SK-N-SH (cell line): ENCODE measurements at places on chromosomes 13 and 19. TPM values are rescaled to one million over a fixed set of nuclear protein-coding genes. Genes with fewer than 3 reads are reported as not detected.

The CYP2S1 gene
- polyA plus RNA-seq: 0.50 and 0.67 TPM in 2 replicates

The B3GNT3 gene
- polyA plus RNA-seq: not detected in 2 replicates

The NXNL1 gene
- polyA plus RNA-seq: not detected in 2 replicates

The C13orf46 gene
- polyA plus RNA-seq: 0.96 and 1.7 TPM in 2 replicates

The CYP4F2 gene
- polyA plus RNA-seq: 0.11 TPM in 1 of 2 replicates, not detected in the other

The NLRP4 gene
- polyA plus RNA-seq: 0.02 and 0.03 TPM in 2 replicates

The SYCN gene
- not detected in 2 replicates for polyA plus RNA-seq

GRCh38 chr13:69373747-69374425 lies 733.7 kb upstream of the ATXN8OS start:
- no peak overlapping the region for H3K27ac ChIP-seq
- no peaks in the 10 kb centered on the region for H3K36me3 ChIP-seq
- no peaks in the 10 kb centered on the region for H3K4me1 ChIP-seq
- no peak for DNase-seq

DNA sequence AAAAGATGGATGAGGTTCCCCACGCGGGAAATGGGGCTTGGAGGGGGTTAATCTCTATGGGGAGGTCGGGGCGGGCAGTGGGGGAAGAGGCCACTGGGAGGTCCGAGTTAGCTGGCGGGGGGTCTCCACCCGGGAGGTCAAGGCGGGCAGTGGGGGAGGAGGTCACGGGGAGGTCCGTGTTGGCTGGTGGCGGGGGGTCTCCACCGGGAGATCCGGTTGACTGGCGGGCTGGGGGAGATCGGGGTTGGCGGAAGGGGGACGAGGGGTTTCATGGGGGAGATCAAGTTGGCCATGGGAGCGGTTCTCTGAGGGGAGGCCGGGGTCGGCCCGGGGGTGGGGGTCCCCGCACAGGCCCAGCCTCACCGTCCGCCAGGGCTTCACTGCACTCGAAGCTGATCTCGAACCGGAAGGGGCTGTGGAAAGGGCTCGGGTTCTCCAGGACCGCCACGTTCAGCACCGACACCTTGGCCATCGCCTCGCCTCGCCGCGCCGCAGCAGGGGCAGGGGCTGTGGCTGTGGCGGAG lies 342 bp downstream of the ASF1B start:
- H3K27me3 ChIP-seq: no peaks in the 10 kb centered on the region
- no peaks in the 10 kb centered on the region for H3K36me3 ChIP-seq
- no peak for DNase-seq

DNA sequence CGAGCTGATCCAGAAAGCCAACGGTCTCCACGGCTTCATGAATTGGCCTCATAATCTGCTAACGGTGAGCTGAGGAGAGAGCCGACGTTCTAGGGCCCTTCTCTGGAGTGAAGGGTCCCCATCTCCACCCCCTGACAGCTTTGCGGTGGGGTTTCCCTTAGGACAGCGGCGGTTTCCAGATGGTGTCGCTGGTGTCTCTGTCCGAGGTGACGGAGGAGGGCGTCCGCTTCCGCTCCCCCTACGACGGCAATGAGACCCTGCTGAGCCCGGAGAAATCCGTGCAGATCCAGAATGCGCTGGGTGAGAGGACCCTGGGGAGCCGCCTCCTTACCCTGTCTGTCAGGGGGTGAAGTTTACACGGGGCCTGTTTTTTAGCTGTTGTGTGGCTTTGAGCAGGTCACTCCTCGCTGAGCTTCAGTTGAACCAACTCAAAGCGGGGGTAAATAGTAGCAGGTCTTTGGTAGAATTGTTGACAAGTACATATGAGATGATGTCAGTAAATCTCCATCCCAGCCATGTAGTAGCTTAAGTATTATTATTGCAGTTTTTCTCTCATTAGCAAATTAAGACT lies 801 bp downstream of the QTRT1 start:
- no peaks in the 10 kb centered on the region for H3K36me3 ChIP-seq
- peak; percentile 82 for DNase-seq
- H3K27ac ChIP-seq: peak overlapping the region; percentile 45; the same call in 1 of the 2 replicates

DNA sequence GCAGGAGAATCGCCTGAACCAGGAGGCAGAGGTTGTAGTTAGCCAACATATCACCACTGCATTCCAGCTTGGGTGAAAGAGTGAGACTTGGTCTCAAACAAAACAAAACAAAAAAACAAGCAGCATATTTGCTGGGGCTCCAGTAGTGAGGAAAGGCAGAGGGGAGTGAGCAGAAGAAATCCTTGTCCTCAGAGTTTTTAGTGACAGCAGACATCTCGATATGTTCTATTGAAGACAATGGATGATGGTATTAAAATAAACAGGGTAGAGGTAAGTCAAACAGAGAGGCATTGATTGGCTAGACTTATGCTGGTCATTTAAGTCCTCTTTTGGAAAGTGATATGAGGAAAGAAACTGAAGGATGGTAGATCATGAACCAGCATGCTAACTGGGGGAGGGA lies 19.0 kb downstream of the NLRP7 start:
- no peak overlapping the region for H3K27ac ChIP-seq
- no peak overlapping the region for H3K4me3 ChIP-seq
- DNase-seq: no peak

DNA sequence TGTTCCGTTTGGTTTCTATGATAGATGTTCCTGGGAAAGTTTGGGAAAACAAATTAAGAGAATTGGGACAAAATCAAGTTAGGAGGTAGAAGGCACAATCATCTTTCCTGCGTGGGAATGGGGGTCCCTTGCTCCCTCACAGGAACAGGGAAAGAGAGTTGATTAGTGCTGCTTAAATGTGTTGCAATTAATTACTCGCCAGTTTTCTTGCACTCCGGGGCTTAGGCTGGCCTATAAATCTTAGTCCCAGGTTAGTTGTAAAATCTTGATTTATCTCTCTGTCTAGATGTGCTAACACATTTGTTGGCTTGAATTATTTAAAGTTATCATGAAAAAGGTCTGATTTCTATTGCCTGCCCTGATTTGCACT lies 10.1 kb downstream of the B3GLCT start:
- H3K27ac ChIP-seq: peak overlapping the region; percentile 20; the same call in 1 of the 2 replicates
- H3K4me1 ChIP-seq: peaks cover 18% of the 10 kb centered on the region; the same call in 1 of the 2 replicates
- H3K27me3 ChIP-seq: no peaks in the 10 kb centered on the region
- no peak overlapping the region for H3K4me3 ChIP-seq
- no peak for DNase-seq

GRCh38 chr13:47306991-47307390 lies 410.1 kb upstream of the HTR2A start:
- H3K36me3 ChIP-seq: no peaks in the 10 kb centered on the region
- H3K4me3 ChIP-seq: no peak overlapping the region
- H3K27me3 ChIP-seq: no peaks in the 10 kb centered on the region
- DNase-seq: no peak
- H3K27ac ChIP-seq: no peak overlapping the region

GRCh38 chr13:98493042-98493712 lies 83.7 kb downstream of the STK24 start:
- H3K4me1 ChIP-seq: peaks cover 4% of the 10 kb centered on the region; the same call in 1 of the 2 replicates
- H3K36me3 ChIP-seq: peaks cover 5% of the 10 kb centered on the region

- H3K27me3 ChIP-seq: no peaks in the 10 kb centered on the region
- H3K4me1 ChIP-seq: peaks cover 4% of the 10 kb centered on the region; the same call in 1 of the 2 replicates
- DNase-seq: no peak
- no peak overlapping the region for H3K4me3 ChIP-seq
- no peaks in the 10 kb centered on the region for H3K36me3 ChIP-seq
Measured at GRCh38 chr13:29858667-29859066, 8.2 kb upstream of the UBL3 start.

- peaks cover 15% of the 10 kb centered on the region for H3K4me1 ChIP-seq
- H3K27me3 ChIP-seq: no peaks in the 10 kb centered on the region
- no peaks in the 10 kb centered on the region for H3K36me3 ChIP-seq
Measured at GRCh38 chr13:112587764-112588489, at the start of gene TUBGCP3. TSS of gene TUBGCP3 (minus strand) at chr13:112588153. CDS start at chr13:112587980, 173 bp downstream.

GRCh38 chr13:44243198-44243857 lies 130.3 kb upstream of the SERP2 start:
- peak; percentile 28 for DNase-seq
- H3K27me3 ChIP-seq: no peaks in the 10 kb centered on the region
- H3K36me3 ChIP-seq: no peaks in the 10 kb centered on the region
- H3K4me3 ChIP-seq: no peak overlapping the region
- no peak overlapping the region for H3K27ac ChIP-seq

DNA sequence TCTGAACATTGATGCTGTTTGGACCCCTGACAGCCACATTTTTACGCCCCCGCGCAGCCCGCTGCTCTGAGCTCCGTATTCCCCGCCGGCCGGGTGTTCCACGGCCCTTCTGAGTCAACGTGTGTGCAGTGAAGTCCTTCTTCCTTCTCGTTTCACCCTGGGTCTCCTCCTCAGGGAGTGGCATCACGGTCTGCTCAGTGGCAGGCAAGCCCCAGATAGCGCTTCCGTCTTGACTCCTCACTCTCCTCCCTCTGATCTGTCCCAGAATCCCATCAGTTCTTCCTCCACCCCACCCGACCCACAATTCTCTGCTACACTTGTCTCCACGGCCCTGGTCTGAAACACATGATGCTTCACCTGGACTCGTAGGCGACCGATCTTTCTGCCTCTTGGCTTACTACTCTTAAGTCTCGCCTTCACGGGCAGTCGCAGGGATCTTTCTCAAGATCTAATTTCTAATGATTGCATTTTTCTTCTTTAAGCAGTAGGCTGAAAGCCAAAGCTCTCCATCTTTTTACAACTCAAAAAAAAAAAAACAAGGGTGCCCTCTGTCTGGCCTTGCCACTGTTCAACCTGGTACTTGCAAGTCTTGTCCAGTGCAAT lies 33.9 kb downstream of the CCNE1 start:
- peak overlapping the region; percentile 67 for H3K4me3 ChIP-seq
- H3K27me3 ChIP-seq: no peaks in the 10 kb centered on the region
- peak; percentile 63 for DNase-seq
- H3K36me3 ChIP-seq: no peaks in the 10 kb centered on the region
- H3K4me1 ChIP-seq: no peaks in the 10 kb centered on the region

GRCh38 chr13:106276876-106277275 lies 258.6 kb downstream of the EFNB2 start:
- no peak for DNase-seq
- no peak overlapping the region for H3K27ac ChIP-seq
- no peaks in the 10 kb centered on the region for H3K36me3 ChIP-seq
- H3K4me1 ChIP-seq: no peaks in the 10 kb centered on the region

DNA sequence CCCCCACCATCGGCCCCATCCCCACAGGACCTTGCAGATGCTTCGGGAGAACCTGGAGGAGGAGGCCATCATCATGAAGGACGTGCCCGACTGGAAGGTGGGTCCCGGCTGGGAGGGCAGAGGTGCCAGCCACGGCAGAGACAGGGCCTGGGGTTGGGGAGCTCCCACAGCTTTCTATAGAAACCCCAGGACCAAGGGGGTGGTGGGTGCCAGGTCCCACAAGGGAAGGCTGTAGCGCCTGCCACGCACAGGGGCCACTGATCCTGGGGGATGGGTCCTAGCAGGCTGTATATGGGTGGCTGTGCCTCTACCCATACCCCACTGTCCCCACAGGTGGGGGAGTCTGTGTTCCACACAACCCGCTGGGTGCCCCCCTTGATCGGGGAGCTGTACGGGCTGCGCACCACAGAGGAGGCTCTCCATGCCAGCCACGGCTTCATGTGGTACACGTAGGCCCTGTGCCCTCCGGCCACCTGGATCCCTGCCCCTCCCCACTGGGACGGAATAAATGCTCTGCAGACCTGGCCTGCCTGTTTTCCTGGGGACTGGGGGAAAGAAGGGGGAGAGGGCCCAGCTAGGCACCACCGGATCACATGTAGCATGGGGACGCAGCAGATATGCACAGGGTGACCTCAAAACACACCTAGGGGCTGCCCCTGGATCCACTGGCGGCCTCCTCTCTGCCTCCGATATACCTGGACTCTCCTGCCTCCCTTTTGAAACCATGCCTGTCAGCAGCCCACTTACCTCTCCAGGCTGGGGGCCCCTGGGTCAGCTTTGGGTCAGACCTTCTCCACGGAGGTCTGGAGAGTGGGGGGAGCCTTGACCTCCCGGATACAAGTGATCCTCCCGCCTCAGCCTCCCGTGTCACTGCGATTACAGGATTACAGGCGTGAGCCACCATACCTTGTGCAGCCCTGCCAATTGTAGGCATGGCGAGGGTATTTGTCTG lies 761 bp upstream of the YJEFN3 start:
- H3K36me3 ChIP-seq: peaks cover 17% of the 10 kb centered on the region; the same call in 1 of the 2 replicates
- no peak for DNase-seq
- no peak overlapping the region for H3K4me3 ChIP-seq
- no peaks in the 10 kb centered on the region for H3K27me3 ChIP-seq
- peaks cover 14% of the 10 kb centered on the region; the same call in 1 of the 2 replicates for H3K4me1 ChIP-seq
- H3K27ac ChIP-seq: no peak overlapping the region

DNA sequence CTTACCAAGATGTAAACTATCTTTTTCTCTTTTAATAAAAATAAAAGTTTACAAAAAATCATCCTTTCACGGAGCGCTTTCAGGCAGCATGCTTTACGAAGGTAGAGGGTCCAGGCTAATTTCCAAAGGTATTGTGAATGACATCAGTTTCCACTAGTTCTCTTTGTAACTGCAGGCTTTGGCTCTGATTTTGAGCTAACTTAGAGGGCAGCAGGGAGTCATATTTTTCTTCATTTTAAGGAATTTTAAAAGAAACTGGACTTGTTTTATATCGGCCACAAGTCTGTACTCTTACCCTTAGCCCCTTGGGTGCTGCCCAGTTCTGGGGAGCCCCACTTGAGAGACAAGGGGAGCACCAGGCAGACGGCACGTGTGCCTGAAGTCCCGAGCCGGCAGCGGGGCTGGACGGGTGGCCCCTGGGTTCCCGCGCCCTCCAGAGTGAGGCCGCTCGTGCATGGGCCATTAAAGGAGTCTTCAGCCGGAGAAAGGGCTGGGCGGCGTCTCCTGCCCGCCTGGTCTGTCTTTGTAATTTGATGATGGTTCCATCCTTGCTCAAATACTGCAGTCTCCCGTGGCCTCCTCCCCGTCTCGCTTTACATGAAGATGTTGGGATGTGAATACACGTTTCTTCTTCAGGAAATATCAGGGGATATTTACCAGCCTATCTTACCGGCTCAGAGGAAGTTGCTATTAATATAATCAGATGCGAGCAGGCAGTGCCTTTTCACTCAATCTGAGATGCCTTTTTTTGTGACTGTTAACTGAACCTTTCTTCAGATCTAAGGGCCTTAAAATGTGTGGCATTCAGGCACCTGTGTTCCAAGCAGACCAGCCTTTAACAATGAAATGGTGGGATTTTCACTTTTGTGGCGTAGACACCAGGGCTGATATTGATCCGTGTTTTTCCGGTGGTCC lies 67.4 kb downstream of the GGACT start:
- H3K27me3 ChIP-seq: no peaks in the 10 kb centered on the region
- H3K36me3 ChIP-seq: no peaks in the 10 kb centered on the region; the same call in 1 of the 2 replicates
- H3K4me3 ChIP-seq: no peak overlapping the region
- peaks cover 6% of the 10 kb centered on the region; the same call in 1 of the 2 replicates for H3K4me1 ChIP-seq

GRCh38 chr13:106052200-106052767 lies 483.2 kb downstream of the EFNB2 start:
- H3K27ac ChIP-seq: no peak overlapping the region
- no peaks in the 10 kb centered on the region for H3K36me3 ChIP-seq
- no peak overlapping the region for H3K4me3 ChIP-seq

GRCh38 chr19:17625980-17626379 lies 62.2 kb downstream of the UNC13A start:
- no peak overlapping the region for H3K4me3 ChIP-seq
- no peaks in the 10 kb centered on the region for H3K4me1 ChIP-seq

DNA sequence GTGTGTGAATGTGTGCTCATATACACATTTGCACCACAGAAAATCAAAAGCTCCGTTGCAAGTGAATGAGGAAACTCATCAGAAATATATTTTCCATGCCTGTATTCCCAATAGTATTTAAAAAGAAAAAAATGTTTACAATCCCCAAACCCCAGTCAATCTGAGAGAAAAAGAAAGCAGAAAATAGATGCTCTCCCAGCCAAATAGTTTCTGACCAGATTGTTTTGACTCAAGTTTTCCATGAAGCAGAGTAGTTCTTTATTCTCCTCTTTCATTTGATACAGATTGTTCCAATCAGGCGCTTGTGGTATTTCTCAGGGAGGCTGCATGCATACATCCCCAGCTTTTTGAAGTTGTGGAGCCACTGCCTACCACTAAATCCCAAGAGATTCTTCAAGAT lies 110.6 kb downstream of the STARD13 start:
- peak overlapping the region; percentile 82; the same call in 1 of the 2 replicates for H3K27ac ChIP-seq
- no peak overlapping the region for H3K4me3 ChIP-seq
- no peaks in the 10 kb centered on the region; the same call in 1 of the 2 replicates for H3K36me3 ChIP-seq
- H3K4me1 ChIP-seq: peaks cover 64% of the 10 kb centered on the region; the same call in 1 of the 2 replicates
- no peaks in the 10 kb centered on the region for H3K27me3 ChIP-seq
